ENCODE measurements at places on chromosomes 16 and 17.

DNA sequence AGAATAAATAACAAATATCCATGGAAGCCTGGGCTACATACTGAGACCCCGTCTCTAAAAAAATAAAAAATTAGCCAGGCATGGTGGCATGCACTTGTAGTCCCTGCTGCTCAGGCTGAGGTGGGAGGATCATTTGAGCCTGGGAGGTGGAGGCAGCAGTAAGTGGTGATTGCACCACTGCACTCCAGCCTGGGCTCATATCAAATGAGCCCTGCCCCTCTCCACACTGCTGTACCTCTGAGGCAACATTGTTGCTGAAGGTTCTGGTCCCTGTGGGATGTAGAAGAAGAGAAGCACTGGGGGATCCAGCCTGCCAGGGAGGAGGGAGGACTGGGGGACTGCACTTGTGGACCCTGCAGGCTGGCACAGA, 11.4 kb upstream of the ARHGAP23 start:
- no peak for DNase-seq

DNA sequence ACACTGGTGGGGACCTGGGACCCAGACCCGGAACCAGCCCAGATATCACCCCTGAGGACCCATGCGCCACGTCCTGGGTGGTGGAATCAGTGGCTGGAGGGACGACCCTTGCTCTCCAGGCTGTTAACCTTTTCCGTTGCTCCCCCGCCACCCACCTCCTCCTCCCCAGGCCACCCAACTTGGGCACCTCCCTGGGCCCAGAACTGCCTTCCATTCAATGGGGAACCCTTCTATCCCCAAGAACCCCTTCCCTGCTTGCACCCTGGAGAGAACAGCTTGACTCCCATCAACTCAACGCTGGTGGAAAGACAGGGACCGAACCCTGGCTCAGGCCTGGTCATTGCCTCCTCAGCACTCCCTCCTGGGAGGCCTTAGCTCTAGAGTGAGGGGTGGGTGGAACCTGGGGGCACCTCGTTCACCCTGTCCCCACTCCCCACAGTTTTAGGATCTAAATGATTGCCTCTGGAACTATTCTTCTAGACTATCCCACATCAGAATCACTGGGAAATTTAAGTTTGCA, 5.7 kb upstream of the IL32 start:
- DNase-seq, result no peak

DNA sequence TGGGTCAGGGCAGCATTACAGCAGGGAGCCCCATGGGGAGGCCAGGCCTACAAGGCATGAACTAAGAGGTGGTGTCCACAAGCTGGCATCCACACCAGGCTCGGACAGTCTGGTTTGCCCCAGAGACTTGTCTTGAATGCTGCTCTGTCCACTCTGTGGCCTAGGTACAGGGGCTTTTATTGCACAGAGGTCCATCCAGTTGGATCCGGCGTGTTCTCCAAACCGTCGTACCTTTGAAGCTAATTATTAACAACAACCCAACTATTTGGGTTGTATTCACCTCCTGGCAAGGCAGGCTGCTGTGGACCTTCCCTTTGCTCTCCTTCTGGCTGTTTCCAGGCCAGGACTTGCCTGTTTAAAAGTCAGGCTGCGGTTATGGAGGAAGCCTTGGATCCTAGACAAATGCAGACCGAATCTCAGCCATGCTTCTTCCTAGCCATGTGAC, 123.4 kb downstream of the CLEC16A start:
- no peak for DNase-seq

DNA sequence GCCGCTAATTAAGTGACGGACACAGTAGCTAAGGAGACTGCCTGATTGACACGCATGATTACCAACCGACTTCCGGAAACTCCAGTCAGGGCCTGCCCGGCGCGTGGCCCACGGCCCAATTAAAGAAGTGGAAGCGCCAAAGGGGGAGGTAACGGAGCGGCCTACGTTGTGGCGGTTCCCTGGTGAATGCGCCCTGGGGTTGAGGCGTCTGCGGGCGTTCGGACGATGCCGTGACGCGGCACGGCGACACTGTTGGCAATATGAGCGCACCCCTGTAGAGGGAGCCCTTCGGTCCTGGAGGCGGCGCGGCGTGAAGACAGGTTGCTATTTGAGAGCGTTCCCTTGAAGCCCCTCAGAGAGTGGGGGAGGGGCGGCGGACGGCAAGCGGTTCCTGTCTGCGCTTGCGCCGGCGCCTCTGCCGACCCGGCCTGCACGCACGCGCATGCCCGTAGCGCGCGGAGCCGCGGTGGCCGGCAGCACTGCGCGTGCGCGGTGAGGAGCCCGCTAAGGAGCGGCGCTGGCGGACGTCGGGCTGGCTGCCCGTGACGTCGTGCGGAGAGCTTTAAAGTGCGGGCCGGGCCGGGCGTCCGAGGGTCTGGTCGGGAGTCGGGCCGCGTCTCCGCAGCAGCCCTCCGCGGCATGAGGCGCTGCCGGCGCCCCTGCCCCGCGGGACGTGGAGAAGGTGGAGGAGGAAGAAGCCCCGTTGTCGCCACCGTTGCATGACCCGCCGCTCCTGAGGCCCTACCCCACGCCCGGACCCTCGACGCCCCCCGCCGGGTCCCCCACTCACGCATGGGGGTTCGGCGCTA, at the start of gene ALKBH5:
ALKBH5 (plus strand) TSS at position 495 of the 809 bp plus-strand sequence. CDS start 416 bp downstream, outside the sequence.
- peak; percentile 98 for DNase-seq

DNA sequence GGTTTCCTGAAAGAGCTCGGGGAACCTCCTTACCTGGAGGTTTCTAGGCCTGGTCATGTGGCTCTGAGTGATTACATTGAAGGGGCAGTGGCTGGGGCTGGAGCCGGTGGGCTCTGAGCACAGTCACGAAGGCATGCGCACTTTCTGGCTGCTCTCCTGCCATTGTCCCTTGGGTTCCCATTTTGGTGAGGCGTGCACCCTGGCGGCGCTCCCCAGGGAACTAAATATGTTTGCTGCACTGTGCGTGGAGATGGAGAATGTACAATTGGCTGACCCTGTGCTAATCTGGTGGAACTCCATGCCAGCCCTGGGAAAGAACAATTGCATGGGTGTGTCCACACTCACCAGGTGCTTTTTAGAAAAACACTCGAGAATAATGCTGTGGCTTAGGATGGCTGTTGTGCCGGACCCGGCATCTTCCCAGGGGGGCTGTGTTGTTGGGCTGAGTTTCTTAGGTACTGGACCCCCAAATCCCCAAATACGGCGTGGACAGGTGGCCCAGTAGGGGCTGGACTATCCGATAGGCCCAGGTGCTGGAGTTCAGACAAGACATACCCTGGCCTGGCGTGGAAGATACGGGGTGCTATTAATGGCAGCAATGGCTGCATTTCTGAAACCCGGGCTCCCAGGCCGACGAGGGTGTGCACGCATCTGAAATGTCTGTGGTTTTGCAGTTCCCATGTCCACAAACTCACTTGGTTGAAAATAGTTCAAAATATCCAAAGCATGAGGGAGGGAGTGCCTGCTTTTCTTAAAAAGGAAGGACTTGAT, 230.5 kb downstream of the SEC14L1 start:
- DNase-seq, result no peak

GRCh38 chr17:13346081-13346533, 255.6 kb downstream of the HS3ST3A1 start:
- DNase-seq, result no peak

DNA sequence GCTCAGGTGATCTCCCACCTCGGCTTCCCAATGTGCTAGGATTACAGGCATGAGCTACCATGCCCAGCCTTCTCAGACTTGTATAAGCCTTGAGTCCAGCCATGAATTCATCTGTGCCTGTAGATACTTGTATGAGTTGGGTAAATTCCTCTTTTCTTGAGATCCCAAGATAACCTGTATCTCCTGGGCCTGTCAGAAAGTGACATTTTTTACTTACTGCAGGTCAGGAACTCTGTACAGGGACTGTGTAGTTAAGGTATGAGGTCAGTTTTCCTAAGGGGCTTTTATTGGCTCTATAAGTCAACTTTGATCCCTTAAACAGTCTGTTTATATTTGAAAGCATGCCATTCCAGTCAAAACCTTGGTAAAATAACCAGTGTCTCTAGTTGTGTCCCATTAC, 106.3 kb upstream of the HAS3 start:
- no peak for DNase-seq

DNA sequence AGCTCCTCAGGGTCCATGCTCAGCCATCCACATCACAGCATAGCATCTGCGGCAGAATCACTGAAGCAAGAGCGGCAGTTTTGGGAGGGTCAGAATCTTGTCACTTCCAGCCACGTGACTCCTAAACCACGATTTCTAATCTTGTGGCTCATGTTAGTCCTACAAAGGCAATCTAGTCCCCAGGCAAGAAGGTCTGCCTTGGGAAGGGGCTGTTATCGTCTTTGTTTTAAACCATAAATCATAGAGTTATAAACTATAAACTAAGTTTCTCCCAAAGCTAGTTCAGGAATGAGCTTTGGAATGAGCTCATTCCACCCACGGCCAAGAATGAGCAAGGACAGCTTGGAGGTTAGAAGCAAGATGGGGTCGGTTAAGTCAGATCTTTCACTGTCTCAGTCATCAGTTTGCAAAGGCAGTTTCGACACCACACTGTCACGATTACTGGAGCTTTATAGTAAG, 20.8 kb upstream of the DNAH17 start:
- no peak for DNase-seq

- DNase-seq, result no peak
These were observed 985 bp upstream of the FZD2 start for GRCh38 chr17:44556166-44556831.

DNA sequence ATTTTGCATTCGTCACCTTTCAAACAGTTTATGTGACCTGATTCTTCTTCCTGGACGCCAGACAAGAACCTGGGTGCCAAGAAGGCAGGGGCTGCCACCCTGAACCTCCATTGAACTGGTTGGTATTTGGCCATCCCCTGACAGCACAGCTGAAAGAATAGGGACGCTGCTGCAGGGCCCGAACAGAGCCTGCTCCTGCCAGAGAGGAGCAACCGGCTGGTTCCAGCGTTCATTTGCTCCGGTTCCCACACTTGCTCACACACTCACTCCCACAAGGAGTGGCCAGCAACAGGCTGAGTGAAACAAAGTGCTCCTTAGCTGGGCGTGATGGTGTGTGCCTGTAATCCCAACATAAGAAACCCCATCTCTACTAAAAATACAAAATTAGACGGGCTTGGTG, 14.9 kb downstream of the KRT9 start:
- no peak for DNase-seq

DNA sequence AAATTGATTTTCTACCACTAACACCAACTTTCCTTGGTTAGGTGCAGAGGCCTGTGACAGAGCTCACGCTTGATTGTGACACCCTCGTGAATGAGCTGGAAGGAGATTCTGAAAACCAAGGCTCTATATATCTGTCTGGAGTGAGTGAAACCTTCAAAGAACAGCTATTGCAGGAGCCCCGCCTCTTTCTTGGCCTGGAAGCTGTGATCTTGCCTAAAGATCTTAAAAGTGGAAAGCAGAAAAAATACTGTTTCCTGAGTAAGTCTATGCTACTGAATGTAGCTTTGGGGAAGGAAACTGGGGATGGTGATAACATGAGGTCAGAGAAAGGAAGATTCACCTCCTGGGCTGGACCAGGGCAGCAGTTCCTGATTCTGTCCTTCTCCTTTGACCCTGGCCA, 38.3 kb downstream of the REXO5 start:
- DNase-seq, result no peak

DNA sequence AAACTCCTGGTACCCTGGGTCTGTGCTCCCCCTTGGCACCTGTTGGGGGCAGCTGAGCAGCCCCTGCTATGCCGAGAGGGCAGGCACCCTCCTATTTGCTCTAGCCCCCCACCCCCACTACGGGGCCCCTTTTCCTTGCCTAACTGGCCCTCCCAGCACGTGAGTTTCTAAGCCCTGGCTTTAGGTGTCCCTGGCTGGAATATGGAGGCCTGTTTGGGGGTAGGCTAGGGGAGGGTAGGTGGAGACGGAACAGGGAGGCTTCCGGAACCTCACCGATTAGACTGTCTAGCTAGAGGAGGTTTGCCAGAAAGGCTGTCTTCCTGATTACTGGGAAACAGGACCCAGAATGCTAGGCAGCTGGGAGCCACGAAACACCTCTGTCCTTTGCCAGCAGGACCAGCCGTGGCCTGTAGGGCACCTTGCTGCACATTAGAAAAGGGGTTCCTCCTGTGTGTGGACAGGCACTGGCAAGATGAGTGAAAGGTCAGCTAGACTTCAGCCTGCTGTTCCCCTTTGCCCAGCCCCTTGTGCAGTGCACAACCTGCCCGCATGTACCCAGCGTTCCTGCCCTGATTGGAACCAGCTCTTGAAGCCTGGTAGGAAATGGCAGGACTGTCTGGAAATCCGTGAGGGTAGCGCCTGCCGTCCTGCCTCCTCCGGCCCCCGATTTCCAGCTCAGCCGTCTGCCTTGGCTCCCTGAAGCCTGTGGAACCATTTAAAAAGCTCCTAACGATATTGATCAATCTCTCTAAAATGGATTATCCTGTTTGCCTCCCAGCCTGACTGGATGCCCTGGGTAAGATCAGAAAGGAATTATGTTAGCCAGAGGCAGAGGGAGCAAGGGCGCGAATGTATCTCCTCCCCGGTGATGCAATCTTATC, 83.4 kb upstream of the GSE1 start:
- no peak for DNase-seq

GRCh38 chr17:6753546-6753945, 2.3 kb upstream of the XAF1 start:
- DNase-seq, result no peak

- no peak for DNase-seq
These were observed 72.3 kb downstream of the CYTH1 start for GRCh38 chr17:78709751-78710181.

DNA sequence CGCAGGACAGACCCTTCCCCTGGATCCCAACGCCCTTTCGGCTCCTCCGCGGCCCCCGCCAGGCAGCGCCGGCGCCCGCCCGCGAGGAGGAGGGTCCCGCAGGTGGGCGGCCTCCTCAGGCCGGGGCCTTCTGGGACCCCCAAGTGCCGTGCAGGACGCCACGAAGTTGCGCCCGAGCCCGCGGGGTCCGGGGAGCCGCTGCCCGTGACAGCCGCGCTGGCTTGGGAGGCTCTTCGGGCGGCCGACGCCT, 504 bp downstream of the ERN1 start:
- no peak for DNase-seq

DNA sequence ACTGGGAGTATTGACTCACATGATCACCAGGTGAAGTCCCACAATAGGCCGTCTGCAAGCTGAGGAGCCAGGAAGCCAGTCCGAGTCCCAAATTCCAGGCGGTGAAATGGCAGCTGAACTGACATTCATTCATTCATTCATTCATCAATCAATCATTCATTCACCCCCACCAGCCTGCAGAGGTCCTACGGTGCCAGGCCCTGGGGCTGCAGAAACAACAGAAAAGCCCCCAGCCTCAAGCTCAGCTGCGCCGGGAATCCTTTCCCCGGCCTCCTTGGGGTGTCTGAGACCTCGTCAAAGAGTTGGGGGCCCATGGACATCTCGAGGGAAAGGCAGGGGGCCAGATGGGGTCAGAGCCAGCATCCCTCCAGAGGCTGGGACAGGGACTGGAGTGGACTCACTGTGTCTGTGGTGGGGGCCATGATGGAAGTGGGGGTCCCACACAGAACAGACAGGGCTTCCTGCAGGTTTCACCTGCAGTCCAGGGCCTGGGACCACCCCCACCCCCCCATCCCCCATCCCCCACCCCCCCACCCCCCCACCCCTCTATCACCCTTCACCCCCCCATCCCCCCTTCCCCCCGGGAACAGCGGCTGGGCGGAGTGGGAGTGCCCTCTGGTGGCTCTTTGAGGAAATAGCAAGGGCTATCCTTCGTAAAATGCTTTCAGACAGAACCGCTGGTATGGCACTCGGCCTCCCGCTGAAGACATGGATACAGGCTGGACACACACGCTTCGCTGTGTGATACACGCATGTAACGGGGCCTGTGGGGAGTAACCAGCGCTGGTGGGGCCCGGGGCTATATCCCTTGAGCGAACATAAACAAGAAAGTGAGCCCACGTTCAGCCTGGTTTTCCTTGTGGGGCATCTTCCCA, 8.5 kb upstream of the ZC3H18 start:
- DNase-seq, result peak; percentile 20

Data from stimulated activated CD8-positive, alpha-beta memory T cell treated with anti-CD3 and anti-CD28 coated beads, Interleukin-2, amount 100 ng/mL, for 48 hours (primary cell).